Umbilical cord (tissue), 2 donors: ENCODE measurements at places on chromosomes 2 and 18. TPM values are rescaled to one million over a fixed set of nuclear protein-coding genes. Genes with fewer than 3 reads are reported as not detected.

Gene GLS
- total RNA-seq, result 729 TPM

Gene TUBA3E
- not detected for total RNA-seq

Gene STARD6
- 0.96 TPM for total RNA-seq

Gene CFAP221
- 20.7 TPM for total RNA-seq

Gene RGPD4
- total RNA-seq, result 2.2 TPM

Gene CPO
- total RNA-seq, result not detected

Gene CCDC178
- total RNA-seq, result 5.5 TPM

Gene EVX2
- total RNA-seq, result 1.2 TPM

Gene DUSP19
- total RNA-seq, result 16.4 TPM

Gene DNAJC5G
- total RNA-seq, result not detected
